ENCODE measurements at places on chromosomes 1 and 21.

DNA sequence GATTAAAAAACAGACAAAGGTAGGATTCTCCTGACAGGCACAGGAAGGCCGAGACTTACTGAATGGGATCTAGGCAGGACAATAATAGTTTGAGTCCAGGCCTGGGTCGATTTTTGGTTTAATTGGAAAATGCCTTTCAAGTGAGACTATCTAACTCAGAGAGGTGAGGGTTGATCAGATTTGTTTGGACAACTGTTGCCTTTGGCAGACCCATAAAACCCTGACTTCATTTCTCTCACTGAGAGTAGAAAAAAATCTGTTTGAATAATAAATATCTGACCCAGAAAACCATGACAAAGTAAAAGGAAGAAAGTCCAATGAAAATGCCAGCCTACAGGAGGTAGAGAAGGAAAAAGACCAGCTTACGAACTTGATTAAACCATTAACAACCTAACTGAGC is 12.3 kb upstream of the SLC30A10 start:
- DNase-seq: no peak

- DNase-seq: no peak
Observed at GRCh38 chr1:232550007-232550406, 79.9 kb downstream of the SIPA1L2 start.

GRCh38 chr1:167994560-167994959 is 57.7 kb upstream of the MPC2 start:
- no peak for DNase-seq

- peak; percentile 21 for DNase-seq
Observed at GRCh38 chr1:186564582-186564981, 103.7 kb upstream of the PDC start.

DNA sequence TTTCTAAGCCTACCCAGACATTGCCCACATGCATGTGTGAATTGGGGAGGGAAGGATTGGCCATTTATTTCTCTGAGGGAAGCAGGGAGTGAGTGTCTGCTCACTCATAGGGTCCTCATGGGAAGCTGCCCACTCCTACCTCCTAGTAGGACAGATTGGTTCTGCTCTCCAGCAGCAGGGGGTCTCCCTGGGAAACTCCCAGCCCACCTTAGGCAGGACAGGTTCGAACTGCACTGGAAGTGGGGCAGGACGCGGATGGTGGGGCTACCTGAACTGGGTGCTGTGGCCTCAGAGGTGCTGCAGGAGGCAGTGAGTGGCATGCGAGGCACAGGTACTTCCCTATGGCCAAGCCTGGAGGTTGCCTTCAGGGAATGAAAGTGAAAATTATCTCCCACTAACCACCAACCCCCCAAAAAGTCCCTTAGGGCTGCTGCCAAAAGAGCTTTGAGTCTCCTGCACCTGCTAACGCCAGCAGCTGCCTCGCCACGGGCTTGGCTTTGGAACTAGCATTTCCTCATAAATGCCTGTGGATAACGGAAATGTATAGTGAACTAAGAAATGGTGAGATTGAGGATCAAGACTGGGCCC is 157.0 kb upstream of the COA6 start:
- DNase-seq: no peak

- no peak for DNase-seq
Observed at GRCh38 chr1:26277719-26278118, 2.2 kb upstream of the SH3BGRL3 start.

GRCh38 chr1:81978945-81979344 is 178.2 kb downstream of the ADGRL2 start:
- no peak for DNase-seq

DNA sequence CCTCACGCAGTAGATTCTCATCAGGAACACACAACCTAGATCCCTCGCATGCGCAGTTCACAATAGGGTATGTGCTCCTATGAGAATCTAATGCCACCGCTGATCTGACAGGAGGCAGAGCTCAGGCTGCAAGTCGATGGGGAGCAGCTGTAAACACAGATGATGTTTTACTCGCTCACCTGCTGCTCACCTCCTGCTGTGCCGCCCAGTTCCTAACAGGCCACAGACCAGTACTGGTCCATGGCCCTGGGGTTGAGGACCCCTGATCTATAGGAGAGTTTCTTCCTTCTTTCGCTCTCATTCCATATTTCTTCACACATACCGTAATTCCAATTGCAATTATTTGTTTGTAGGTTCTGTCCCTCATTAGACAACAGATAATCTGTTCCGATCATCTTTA is 103.4 kb downstream of the CLEC20A start:
- no peak for DNase-seq

DNA sequence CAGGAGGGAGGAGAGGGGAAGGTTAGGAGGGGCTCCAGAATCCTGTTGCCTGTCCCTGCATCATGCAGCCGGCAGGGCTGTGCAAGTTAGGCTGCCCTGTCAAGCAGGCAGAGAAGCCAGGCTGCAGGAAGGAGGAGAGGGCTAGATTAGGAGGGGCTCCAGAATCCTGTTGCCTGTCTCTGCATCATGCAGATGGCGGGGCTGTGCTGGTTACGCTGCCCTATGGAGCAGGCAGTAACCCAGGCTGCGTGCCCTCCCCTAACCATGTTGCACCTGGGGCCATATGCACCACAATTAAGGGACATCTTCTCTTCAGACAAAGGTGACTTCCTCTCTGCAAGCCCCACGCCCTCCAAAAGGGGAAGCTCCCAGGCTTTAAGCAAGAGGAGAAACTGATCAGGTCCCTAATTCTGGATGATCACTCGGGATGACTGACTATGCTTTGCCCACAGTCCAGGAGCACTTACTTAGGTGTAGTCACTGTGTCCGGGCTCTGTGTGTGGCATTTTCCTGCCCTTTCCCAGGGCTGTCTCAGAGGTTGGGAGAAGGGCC is 457.4 kb downstream of the SETD4 start:
- DNase-seq: no peak

GRCh38 chr1:153661111-153661708 is 2.7 kb downstream of the SNAPIN start:
- no peak for DNase-seq

GRCh38 chr1:1325288-1326074 is 879 bp downstream of the CPTP start:
- no peak for DNase-seq
